ENCODE measurements at places on chromosomes 7 and 10.

GRCh38 chr10:98516352-98516751 is 69.6 kb upstream of the HPS1 start:
- DNase-seq: no peak

GRCh38 chr7:79789584-79790345 is 336.3 kb upstream of the MAGI2 start:
- DNase-seq: no peak

- peak; percentile 93 for DNase-seq
These were observed 68.6 kb downstream of the LHPP start for GRCh38 chr10:124530215-124530665.

GRCh38 chr10:3464760-3465405 is 292.3 kb upstream of the PITRM1 start:
- DNase-seq: no peak

DNA sequence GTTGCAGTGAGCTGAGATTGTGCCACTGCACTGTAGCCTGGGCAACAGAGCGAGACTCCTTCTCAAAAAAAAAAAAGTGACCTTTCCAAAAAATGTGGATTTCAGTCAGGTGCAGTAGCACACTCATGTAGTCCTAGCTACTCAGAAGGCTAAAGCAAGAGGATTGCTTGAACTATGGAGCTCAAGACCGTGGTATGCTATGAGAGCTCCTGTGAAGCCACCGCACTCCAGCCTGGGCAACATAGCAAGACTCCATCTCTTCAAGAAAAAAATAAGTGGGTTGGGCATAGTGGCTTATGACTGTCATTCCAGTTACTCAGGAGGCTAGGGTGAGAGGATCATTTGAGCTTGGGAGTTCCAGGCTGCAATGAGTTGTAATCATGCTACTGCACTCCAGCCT is 51.1 kb downstream of the TET1 start:
- DNase-seq: no peak

DNA sequence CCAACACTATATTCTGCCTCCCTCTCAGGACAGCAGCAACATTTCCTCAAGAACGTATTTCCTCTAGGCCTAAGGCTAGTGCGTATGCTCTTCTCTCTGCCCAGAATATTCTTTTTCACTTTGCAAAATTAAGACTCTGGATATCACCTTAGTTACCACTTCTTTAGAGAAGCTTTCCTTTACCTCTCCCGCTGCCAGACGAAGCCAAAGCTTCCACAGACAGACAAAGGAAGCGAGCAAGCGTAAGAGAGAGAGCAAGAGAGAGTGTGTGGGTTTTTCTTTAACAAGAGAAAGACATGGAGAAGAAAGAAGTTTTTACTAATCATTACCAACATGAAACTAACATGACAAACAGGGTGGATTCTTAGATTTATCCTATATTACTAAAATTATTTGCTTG is 64.1 kb downstream of the P4HA1 start:
- peak; percentile 5 for DNase-seq

GRCh38 chr10:75508239-75508813 is 76.9 kb downstream of the LRMDA start:
- no peak for DNase-seq

DNA sequence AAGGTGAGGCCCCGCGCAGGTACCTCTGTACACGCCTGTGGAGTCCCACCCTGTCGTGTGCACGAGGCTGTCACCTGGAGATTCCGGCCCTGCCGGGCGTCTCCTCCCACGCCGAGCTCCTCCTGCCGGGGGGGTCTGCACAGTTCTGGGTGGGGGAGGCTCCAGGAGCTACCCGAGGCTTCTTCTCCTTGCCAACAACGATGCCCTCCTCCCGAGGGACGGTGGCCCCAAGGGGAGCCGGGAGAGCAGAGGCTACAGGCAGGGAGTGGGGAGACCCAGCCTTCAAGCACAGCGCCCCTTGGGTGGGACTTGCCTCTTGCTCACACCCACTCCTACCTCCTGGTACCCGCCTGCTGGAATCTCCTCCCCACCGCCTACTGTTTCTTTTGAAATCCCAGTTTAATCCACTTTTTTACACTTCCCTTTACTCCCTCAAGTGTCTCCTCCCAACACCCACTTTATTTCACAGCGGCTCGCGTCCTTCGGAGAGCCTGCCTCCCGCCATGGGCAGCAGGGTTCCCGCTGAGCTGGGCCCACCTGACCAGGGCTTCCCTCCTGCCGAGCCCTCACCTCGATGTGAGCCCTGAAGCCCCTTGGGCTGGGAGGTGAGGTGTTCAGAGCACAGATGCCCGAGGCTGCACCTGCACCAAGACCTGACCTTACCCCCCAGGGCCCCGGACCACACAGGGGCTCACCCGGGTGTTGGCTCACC is 338.1 kb downstream of the DNAJB6 start:
- no peak for DNase-seq

Measured in spinal cord (tissue), 10 donors.